Skeletal muscle cell (primary cell): ENCODE measurements at places on chromosomes 7 and 10.

GRCh38 chr10:70879207-70879606 is 9.2 kb downstream of the PCBD1 start:
- DNase-seq = no peak

GRCh38 chr7:24713850-24714675 is 43.2 kb downstream of the GSDME start:
- DNase-seq = no peak

GRCh38 chr10:129971381-129972144 is 7.5 kb upstream of the EBF3 start:
- no peak for DNase-seq

- no peak for DNase-seq
Measured at GRCh38 chr10:88392222-88392621, 190.9 kb downstream of the RNLS start.

GRCh38 chr7:2824678-2825461 is 19.2 kb downstream of the GNA12 start:
- no peak for DNase-seq

GRCh38 chr7:83468251-83468739 is 180.6 kb downstream of the SEMA3E start:
- DNase-seq = peak; percentile 95
